NCI-H748 treated with DMSO at 0.1 percent for 48 hours (cell line): ENCODE measurements at places on chromosomes 7 and 10.
A peak's percentile ranks its signal among the peaks of the same experiment; 100 is the strongest.

- no peak for DNase-seq
Measured at GRCh38 chr10:132861884-132862461, 76.0 kb upstream of the NKX6-2 start.

DNA sequence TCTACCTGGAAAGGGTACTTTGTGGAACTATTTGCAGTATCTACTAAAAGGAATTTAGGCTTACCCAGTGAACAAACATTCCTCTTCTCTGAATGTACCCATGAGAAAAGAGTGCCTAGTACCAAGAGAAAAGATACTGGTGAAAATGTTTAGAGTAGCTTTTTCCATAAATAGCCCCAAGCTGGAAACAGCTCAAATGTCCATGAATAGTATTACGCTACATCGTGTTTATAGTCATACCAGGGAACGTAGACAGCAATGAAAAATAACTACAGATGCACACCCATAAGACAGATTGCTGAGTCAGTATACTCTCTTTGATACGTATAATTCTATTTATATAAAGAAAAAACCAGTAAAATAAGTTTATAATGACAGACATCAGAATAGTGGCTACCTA is 285.9 kb downstream of the KLF6 start:
- DNase-seq: no peak

DNA sequence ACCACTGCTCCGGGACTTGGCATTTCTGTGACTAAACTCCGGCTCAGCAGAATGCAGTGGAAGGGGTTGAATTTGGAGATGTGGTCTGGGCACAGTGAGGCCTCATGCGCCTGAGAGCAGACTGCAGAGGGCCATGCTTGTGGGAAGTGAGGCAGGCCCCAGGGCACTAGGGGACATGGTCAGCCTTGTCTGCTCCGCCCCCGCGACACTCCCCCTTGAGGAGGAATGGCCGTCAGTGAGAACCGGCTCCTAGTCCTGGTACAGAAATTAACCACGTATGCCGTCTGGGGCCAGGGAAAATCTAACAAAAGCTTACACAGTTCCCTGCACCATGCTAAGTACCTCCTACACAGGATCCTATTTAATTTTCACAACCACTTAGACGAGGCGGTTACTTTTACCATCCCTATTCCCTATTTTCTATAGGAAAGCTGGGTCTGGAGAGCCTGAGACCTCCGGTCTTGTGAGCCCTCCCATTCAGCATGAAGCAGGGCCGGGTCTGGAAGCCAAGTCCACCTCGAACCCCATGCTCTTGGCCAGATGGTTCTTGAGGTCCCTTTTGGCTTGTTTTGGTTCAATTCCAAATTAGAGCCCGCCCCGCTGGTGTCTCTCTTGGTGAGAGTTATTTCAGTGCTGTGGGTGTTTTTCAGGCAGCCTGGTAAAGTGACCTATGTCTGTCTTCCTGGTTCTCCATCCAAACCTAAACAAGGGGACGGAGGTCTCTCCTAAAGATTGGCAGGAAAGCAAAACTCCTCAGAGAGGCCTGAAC is 87.7 kb upstream of the PITRM1 start:
- DNase-seq: no peak

- DNase-seq: peak; percentile 66
Measured at GRCh38 chr7:126485791-126486190, 767.0 kb downstream of the GRM8 start.

- DNase-seq: no peak
Measured at GRCh38 chr10:121994429-121994941, 5.5 kb downstream of the TACC2 start.
